ENCODE measurements at places on chromosomes 6 and 20.
A peak's percentile ranks its signal among the peaks of the same experiment; 100 is the strongest.

- DNase-seq, result no peak
Measured at GRCh38 chr6:71153755-71154325, 134.8 kb upstream of the OGFRL1 start.

- DNase-seq, result no peak
Measured at GRCh38 chr20:40532103-40532502, 156.9 kb downstream of the MAFB start.

DNA sequence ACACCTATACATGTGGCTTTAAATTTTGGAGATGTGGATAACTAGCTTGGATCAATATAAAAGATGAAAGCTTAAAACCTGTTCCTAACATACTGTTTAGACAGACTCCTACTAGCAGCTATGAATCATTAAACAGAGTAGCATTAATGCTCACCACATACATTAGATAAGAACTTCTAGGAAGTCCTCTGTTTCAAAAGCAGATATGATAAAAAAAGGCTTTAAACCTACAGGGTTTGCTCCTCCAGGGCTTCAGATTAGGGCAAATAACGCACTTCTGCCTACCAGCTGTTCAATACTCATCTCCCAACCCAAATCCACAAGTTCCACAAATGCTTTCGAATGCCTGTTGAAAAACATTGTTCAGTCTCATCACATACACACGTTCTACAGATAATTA, 1.5 kb downstream of the REPS1 start:
- no peak for DNase-seq

DNA sequence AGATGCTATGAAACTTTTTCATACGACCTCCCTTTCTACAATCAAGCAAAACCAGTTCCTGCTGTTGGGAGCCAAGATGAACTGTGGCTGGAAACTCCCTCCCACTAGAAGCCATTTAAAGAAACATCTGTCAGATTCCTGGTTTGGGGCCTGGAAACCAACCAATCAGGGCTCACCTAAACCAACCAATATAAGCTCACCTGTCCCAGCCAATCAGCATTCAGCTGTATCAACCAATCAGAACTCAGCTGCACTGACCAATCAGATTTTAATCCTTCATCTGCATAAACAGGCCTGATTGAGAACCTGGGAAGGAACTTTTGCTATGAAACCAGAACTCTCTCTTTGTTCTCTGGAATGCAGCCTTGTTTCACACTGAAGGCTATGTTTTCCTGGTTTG, 42.4 kb downstream of the SNX14 start:
- no peak for DNase-seq

DNA sequence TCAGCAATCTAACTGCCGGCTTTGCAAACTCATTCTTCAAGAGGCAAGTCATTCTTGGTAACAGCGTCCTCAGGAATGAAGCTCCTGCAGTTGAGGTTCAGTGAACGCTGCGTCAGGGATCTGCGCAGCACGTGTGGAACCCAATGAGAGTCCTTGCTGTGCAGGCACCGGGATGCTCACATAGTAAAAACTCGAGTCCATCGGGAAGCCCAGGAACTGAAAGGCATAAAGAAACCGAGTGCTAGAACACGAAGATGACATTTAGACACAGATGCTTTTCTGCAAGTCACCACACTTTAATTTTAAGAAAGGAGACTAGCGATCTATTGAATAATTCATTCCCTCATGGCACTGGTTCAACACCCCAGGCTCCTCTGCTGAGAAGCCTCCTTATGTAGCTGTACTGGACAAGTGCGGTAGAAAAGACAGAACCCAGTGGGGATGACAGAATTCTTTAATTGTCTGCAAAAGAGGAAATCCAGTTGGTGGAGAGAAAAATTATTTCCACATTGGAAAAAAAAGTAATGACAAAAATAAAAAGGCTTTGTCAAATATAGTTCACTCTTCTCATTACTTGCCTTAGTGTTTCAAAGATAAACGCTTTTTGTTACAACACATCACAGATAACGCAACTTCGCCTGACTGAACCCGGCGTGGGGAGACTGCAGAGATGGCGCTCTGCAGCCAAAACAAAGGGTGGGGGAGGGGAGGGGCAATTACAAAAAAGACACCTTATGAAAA, 1.9 kb upstream of the AFDN start:
- no peak for DNase-seq

- DNase-seq, result no peak
Measured at GRCh38 chr20:46820682-46821081, 74.0 kb upstream of the EYA2 start.

DNA sequence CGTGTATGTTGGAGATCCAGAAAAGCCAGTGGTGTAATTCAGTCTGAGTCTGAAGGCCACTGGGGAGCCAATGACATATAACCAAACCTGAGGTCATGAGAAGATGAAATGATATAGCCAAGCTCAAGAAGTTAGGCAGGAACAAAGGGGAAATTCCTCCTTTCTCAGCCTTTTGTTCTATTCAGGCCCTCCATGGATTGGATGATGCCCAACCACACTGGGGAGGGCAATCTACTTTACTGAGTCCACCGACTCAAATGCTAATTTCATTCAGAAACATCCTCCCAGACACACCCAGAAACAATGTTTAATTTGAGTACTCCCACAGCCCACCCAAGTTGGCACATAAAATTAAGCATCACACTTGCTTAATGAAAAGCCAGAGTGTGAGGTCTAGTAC, 183.6 kb downstream of the GJA1 start:
- DNase-seq, result no peak

GRCh38 chr20:24473435-24474223, 4.2 kb downstream of the SYNDIG1 start:
- DNase-seq, result no peak

DNA sequence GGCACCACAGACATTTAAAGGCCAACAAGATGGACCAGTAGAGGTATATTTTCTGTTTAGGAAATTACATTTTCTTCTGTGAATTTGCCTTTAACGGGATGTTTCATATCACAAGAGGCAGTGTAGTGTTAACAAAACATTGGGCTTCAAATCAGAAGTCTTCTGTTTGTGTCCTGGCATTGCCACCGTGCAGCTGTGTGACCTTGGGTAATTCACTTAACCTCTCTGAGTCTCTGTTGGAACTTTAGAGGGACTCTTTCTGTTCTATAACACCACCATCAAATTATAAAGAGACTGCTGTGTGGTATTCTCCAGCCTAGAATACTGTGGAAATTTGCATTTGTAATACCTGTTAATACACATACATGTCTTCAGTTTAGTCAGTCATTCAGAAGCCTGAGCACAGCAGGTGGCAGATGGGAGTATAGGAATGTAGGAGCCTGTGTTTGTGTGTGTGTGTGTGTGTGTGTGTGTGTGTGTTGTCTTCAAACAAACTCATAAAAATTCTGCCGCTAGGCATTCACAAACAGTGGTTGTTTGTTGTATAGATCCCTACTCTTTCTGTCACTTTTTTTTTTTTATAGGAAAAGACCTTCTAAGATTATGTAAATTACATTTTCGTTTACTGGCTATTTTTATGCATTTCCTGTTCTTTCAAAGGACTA, 22.6 kb downstream of the UST start:
- no peak for DNase-seq

DNA sequence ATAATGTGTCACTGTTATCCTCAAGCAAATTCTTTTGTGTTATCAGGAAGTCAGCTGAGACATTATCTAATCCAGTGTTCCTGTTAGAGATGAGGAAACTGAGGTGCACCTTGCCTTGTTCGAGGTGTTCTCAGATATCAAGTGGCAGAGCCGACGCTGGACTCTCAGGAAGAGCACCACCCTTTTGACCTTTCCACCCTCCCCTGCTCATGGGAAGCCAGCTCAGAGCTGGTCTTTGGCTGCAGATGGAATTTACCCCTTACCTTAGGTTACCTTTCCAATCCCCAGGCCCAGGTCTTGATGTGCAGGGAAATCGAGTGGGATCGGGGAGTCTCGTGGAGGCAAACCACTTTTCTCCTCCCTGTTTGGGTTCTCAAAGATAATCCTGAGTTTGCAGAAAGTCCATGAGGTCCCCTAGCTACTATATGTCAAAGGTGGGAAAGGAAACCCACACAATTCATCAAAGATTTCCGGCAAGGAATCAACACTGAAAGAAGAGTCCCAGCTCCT, 62.9 kb upstream of the PIM1 start:
- DNase-seq, result no peak

GRCh38 chr6:28606424-28607391, 81.0 kb downstream of the GPX5 start:
- no peak for DNase-seq

- no peak for DNase-seq
Measured at GRCh38 chr20:53439616-53440015, 154.0 kb downstream of the ZNF217 start.

- no peak for DNase-seq
Measured at GRCh38 chr6:18329776-18330175, 57.4 kb upstream of the RNF144B start.

GRCh38 chr6:122184401-122184827, 215.0 kb upstream of the HSF2 start:
- no peak for DNase-seq

DNA sequence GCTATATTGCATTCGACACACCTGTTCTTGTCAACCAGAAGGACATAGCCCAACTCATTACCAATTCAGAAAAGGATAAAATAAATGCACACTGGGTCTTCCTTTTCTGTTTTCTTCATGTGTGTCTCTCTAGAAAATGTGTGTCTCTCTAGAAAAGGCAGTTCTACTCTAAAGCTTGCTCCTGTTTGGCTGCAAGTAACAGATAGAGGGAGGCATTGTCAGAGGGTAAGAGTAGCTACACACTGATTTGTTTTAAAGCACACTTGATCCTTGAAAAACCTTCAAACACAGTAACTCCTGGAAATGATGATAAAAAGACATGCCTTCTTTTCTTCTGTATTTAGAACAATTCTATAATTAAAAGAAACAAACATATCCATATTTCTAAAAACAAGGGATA, 21.3 kb downstream of the GRM1 start:
- DNase-seq, result no peak

- DNase-seq, result no peak
Measured at GRCh38 chr6:138550346-138550767, 51.1 kb upstream of the NHSL1 start.

GRCh38 chr6:108556866-108557493, 3.7 kb upstream of the FOXO3 start:
- no peak for DNase-seq

DNA sequence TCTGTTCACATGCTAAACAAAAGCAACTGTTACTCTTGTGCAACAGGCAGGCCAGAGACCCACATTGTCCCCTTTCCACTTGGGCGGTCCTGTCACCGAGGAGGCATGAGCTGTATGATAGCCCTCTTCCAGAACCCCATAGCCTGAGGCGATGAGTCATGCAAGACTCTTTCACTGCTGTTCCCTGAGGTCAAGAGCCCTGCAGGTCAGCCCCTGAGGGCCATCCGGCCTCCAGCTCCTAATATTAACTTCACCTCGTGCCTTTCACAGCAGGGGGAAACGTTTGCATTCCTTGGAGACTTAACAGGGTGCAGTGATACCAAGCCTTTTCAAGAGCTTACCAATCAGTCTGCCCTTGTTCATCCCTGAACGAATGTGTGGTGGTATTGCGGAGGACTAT, 253.3 kb upstream of the ECI2 start:
- no peak for DNase-seq

GRCh38 chr6:39193201-39193791, 36.0 kb downstream of the KCNK5 start:
- DNase-seq, result no peak

DNA sequence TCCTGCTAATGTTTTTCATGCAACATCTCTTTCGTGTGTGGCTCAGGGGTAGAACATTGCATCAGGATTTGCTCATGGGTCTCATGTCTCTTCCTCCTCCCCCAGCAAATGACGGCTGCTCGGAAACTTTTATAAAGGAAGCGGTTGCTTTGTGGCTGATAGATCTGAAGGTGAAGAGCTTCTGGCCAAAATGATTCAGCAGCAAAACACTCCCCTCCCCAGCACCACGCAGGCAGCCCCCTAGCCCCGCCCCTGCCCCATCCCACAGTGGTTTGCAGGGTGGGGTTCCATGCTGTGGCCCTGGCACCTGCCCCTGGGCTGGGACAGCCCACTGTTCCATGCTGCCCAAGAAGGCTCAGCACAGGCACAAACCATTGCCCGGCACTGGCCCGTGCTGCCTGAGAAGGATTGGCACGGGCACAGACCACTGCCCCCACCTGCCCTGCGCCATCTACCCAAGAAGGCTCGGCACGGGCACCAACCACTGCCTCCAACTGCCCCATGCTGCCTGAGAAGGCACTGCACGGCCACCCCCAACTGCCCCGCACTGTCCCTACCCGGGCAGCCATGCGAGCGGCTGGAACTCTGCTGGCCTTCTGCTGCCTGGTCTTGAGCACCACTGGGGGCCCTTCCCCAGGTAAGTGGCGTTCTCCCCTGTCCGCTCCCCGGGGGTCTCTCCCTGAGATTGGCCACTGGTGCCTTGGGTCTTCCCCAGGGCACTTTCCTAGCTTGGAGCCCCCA, at the start of gene CST7:
Gene CST7 (plus strand): TSS at position 331 of the 741 bp plus-strand sequence. CDS start 237 bp downstream, at position 568.
- DNase-seq, result peak; percentile 88

- DNase-seq, result no peak
Measured at GRCh38 chr6:28814032-28814976, 109.5 kb downstream of the TRIM27 start.

DNA sequence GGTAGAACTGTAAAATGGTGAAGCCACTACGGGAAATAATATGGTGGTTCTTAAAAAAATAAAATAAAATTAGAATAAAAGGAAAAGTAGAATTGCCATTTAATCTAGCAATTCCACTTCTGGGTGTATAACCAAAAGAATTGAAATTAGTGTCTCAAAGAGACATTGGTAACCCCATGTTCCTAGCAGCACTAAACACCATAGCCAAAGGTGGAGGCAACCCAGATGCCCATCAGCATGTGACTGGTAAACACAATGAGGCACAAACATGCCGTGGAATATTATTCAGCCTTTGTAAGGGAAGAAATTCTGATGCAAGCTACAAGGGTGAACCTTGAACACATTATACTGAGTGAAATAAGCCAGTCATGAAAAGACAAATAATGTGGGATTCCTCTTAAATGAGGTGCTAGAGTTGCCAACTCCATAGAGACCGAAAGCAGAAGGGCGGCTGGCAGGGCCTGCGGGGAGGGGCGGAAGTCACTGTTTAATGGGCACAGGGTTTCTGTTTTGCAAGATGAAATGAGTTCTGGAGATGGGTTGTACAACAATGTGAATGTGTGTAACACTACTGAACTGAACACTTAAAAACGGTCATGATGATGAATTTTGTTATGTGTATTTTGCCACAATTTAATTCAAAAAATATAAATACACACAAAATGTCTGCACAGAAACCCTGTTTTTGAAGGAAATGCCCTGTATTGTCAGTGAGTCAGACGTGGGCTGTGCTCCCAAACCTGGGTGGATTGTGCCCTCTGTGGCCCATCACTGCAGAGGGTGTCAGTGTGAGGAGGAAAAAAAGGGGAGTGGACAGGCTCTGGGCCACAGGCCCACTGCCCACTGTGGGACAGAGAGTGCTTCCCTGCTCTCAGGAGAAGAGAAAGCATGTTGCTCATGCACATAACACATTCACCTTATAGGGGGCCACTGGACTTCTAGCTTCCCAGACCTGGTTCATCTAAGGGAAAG, 49.6 kb upstream of the CD93 start:
- DNase-seq, result no peak

All from activated gamma-delta T cell treated with Interleukin-2 at 50 U/mL for 16 hours (primary cell).